ENCODE measurements at places on chromosomes 13 and 19.

- no peak for DNase-seq
Observed at GRCh38 chr19:54418030-54418929, 3.0 kb downstream of the TTYH1 start.

DNA sequence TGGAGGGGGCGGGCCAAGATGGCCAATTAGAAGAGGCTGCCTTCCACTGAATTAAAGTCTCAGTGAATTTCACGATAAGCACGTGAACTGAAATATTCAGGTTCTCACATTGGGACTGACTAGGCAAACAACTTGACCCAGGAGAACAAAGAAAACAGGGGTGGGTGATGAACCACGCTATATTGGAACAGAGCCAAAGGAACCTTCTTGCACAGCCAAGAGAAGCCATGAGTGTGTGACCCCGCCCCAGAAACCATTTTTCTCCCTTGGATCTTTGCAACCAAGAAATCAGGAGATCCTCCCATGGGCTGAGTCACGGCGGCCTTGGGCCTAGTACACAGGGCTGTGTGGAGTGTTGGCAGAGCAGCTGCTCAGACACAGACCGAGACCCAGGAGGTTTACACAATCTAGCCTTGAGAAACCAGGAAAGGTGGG is 36.8 kb downstream of the ERICH4 start:
- no peak for DNase-seq

- DNase-seq, result no peak
Observed at GRCh38 chr13:40475617-40476016, 190.8 kb downstream of the FOXO1 start.

- no peak for DNase-seq
Observed at GRCh38 chr13:84978851-84979250, 820.4 kb downstream of the SLITRK6 start.

DNA sequence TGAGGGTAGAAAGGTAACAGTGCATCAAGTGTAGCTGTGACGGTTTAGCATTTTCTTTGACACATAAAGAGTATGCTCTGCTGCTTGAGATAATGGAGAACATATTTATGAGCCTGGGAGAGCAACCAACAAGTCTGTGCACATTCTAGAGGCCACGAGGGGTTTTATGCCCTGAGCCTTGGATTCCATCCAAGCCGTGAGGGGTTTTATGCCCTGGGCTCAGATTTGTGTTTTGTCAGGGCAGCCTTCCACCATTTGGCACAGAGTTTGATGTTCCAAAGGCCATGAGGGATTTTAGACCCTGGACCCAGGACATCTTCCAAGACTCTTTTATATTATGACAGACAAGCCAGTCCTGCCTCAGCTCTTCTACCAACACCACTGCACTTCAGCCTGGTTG is 106.4 kb downstream of the ZNF486 start:
- no peak for DNase-seq

DNA sequence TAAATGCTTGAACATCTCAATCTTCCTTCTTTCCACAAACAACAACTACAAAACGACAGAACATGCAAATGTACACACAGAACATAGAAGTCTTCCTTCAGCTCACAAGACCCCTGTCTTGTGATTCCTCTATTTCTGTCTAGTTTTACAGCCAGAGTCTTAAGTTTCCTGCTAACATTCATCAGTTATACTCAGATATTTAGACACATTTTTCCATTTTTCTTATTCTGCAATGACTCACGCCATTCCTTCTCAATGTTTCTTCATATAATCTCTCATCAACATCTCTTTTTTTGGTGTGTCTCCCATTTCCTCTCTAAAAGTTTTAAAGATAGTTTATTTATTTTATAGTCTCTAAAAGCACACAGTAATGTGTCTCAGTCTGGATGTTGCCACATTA is 1872.9 kb upstream of the PCDH20 start:
- DNase-seq, result no peak

DNA sequence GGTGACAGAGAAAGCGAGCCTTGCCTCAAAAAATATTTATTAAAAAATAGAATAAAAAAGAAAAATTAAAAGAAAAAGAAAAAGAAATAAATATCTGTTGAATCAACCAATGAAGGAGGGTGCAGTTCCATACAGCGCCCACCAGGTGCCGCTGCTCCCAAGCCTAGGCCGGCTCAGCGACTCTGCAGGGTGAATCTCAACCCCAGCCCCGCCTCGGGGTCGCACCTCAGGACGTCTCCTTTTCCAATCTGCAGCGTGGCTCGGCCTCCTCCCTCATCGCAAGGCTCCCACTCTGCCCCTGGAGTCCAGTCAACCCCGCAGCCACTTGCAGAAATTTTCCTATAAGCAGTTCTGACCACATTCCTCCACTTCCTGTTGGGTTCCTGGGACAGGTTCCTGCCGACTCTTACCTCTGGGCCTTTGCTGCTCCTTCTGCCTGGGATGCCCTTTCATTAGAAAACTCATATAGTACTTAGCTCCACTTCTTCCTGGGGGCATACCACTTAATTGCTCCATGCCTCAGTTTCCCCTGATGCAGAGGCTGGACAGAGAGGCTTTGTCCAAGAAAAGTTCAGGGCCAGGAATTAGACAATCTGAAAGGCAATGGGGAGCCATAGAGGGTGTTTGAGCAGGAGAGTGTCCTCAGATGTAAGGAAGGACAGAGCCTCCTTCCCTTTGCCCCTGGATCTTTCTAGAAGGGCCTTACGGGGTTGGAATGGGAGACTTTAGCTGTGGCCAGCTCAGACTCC is 24.3 kb downstream of the NFILZ start:
- DNase-seq, result peak; percentile 90

DNA sequence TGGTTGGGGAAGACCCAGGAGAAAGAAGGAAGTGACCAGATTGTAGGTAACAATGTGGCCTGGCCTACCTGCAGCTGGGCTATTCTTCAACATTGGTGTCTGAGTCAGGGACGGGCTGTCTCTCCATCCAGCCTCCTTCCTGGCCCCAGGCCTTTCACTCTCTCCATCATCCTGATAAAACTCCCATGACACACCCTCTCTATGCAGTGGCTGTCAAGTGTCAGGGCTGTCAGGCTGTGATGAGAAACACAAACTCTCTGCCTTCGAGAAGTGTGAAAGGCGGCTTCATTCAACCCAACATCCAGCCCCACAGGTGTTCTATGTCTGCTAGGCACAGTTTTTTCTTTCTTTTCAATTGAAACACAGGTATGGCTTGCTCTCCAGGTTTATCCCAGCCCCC is 153.3 kb upstream of the VSTM2B start:
- peak; percentile 8 for DNase-seq

Data from activated CD8-positive, alpha-beta memory T cell treated with anti-CD3 and anti-CD28 coated beads, Interleukin-2, amount 50 U/mL, for 48 hours (primary cell).